Central memory CD8-positive, alpha-beta T cell (primary cell): ENCODE measurements at places on chromosomes 13 and 19.

DNA sequence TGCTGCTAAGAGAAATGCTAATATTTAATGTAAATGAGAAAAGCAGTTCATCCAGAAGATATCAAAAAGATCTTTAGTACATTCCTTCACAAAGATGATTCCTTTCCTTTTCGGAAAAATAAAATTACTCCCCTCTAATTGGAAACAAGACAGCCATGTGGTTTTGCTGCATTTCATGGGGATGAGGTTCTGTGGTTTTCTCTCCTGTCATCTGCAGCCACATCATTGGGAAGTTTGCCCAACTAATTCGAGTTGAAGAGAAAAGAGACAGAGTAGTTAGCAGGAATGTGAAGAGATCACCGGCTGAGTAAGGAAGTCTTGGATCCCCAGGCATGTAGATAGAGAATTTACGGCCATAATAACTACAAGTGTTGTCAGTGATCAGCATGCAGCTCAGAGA is 122.1 kb downstream of the CYSLTR2 start:
- no peak for DNase-seq
- H3K27ac ChIP-seq, result no peak overlapping the region
- no peak overlapping the region for H3K4me3 ChIP-seq
- H3K36me3 ChIP-seq, result no peaks in the 10 kb centered on the region

GRCh38 chr19:33194886-33195644 is 935 bp downstream of the LRP3 start:
- no peaks in the 10 kb centered on the region for H3K36me3 ChIP-seq
- H3K27me3 ChIP-seq, result peaks cover 56% of the 10 kb centered on the region
- no peaks in the 10 kb centered on the region for H3K4me1 ChIP-seq
- no peak for DNase-seq

- H3K4me1 ChIP-seq, result peaks cover 33% of the 10 kb centered on the region
- H3K36me3 ChIP-seq, result peaks cover 13% of the 10 kb centered on the region
- peak overlapping the region; percentile 93 for H3K4me3 ChIP-seq
- no peaks in the 10 kb centered on the region for H3K27me3 ChIP-seq
Measured at GRCh38 chr19:13794398-13794756, 866 bp upstream of the ZSWIM4 start.

GRCh38 chr19:17766543-17767131 is 15.4 kb downstream of the FCHO1 start:
- H3K27ac ChIP-seq, result no peak overlapping the region
- H3K4me1 ChIP-seq, result no peaks in the 10 kb centered on the region
- no peak overlapping the region for H3K4me3 ChIP-seq

GRCh38 chr19:45935267-45935666 is 20.7 kb upstream of the NANOS2 start:
- no peak overlapping the region for H3K4me3 ChIP-seq
- no peak for DNase-seq
- no peaks in the 10 kb centered on the region for H3K4me1 ChIP-seq
- H3K27me3 ChIP-seq, result peaks cover 84% of the 10 kb centered on the region
- no peak overlapping the region for H3K27ac ChIP-seq

GRCh38 chr13:74174810-74175209 is 40.6 kb upstream of the KLF12 start:
- H3K27ac ChIP-seq, result no peak overlapping the region
- no peak for DNase-seq
- H3K36me3 ChIP-seq, result no peaks in the 10 kb centered on the region
- peak overlapping the region; percentile 18 for H3K4me3 ChIP-seq
- peaks cover 9% of the 10 kb centered on the region for H3K4me1 ChIP-seq

- H3K27me3 ChIP-seq, result no peaks in the 10 kb centered on the region
- peak overlapping the region; percentile 88 for H3K4me3 ChIP-seq
- peaks cover 6% of the 10 kb centered on the region for H3K36me3 ChIP-seq
- H3K27ac ChIP-seq, result peak overlapping the region; percentile 82
Measured at GRCh38 chr19:44072543-44073401, 813 bp downstream of the ZNF284 start.

- no peaks in the 10 kb centered on the region for H3K27me3 ChIP-seq
- H3K4me3 ChIP-seq, result peak overlapping the region; percentile 9
- H3K4me1 ChIP-seq, result peaks cover 61% of the 10 kb centered on the region
- H3K27ac ChIP-seq, result peak overlapping the region; percentile 91
Measured at GRCh38 chr13:40993987-40994386, 25.1 kb downstream of the ELF1 start.

- H3K4me3 ChIP-seq, result no peak overlapping the region
- H3K27ac ChIP-seq, result no peak overlapping the region
- H3K27me3 ChIP-seq, result peaks cover 29% of the 10 kb centered on the region
- H3K4me1 ChIP-seq, result no peaks in the 10 kb centered on the region
- H3K36me3 ChIP-seq, result no peaks in the 10 kb centered on the region
Measured at GRCh38 chr19:8036434-8037099, 16.0 kb upstream of the CCL25 start.

- H3K36me3 ChIP-seq, result peaks cover 1% of the 10 kb centered on the region
- no peak within 1 kb of the TSS for H3K27ac ChIP-seq
- no peak within 1 kb of the TSS for H3K4me3 ChIP-seq
Measured at GRCh38 chr13:113122550-113123225, at the start of gene F10. F10 (plus strand) TSS chr13:113122799; CDS start chr13:113122856, 57 bp downstream.
